ENCODE measurements at places on chromosomes 12 and 14. TPM values are rescaled to one million over a fixed set of nuclear protein-coding genes. Genes with fewer than 3 reads are reported as not detected.
A peak's percentile ranks its signal among the peaks of the same experiment; 100 is the strongest.

GRCh38 chr12:106301241-106301610, 1.3 kb upstream of the TCP11L2 start:
- DNase-seq = no peak

DNA sequence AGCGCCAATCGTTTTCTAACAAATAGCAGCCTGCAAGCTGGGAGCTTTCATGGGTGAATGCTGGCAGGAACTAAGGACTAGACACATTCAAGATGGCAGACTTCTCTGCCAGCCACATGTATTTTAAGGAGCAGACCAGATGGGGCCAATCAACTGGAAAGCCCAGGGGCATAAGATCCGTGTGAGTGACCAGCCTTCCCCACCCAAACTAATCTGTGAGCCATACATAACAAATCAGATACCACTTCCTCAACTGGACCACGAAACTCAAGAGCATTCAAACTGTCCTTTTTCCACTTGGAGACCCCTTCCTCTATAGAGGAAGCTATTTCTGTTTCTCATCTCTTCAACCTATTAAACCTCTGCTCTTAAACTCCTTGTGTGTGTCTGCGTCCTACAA, 9.7 kb downstream of the TCL1B start:
- no peak for DNase-seq

DNA sequence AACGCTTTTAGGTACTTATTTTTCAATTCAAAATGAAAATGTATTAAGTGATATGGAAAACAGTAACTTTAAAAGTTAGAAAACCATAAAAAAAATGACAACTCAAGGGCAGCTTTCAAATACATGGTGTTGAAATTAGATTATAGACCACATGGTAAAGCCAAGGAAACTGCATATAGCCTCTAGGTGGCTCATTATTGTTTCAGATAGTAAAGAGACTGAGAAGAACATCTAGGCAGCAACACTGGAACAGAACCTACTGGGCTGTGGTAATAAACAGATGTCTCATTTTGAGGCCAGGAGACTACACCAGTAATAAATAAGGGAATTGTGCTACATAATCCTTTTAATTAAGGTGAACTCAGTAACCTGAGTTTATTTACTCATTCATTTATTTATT, 13.0 kb downstream of the FBXO33 start:
- DNase-seq = no peak

GRCh38 chr12:90954921-90955320, at the start of gene CCER1:
TSS of gene CCER1 (minus strand) at chr12:90955176. CDS start at chr12:90954742, 434 bp downstream.
- DNase-seq = no peak

GRCh38 chr14:55702511-55702910, 122.5 kb downstream of the KTN1 start:
- DNase-seq = no peak

DNA sequence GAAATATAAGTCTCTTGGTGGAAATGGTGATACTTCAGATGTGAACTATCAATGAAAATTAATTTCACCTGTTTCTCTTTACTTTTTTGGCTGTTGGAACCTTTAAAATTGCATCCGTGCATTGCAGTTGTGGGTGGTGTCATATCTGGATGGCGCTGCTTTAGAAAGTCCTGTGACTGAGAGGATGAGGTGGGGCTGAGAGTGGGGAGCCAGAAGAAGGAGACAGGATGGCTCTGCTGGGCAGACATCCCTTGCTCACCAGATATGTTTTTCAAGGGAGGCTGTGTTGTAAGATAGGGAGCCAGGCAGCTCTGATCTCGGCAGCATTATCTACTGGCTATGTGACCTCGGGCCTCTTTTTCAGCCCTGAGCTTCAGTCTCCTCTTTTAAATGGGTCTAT, 12.7 kb downstream of the ASB2 start:
- no peak for DNase-seq

- no peak for DNase-seq
Observed at GRCh38 chr12:75184516-75184915, 25.1 kb downstream of the KCNC2 start.

- DNase-seq = no peak
Observed at GRCh38 chr14:51441001-51441400, 201.0 kb downstream of the TMX1 start.

DNA sequence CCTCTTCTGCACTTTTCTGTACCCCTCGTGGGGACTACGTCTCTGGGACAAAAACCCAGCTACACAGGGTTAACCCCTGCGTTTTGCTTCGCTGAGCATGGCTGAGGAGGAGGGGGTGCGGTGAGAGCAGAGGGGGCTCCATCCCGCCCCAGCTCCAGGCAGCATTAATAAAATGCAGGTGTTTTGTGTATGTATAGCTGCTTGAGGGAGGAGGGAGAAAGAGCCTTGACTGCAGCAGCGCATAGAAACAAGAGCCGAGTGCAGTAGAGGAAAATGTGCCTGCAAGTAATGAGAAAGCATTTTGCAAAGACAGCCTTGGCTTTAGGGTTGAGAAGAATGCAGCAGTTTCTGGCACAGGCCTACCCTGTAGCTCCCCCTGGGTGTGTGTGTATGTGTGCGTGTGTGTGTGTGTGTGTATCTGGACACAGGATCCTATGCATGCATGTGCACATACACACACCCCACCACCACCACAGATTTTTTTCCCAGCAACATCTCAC, 103.9 kb downstream of the ZFP36L1 start:
- peak; percentile 95 for DNase-seq

GRCh38 chr12:105348561-105348960, 18.1 kb downstream of the C12orf75 start:
- no peak for DNase-seq

DNA sequence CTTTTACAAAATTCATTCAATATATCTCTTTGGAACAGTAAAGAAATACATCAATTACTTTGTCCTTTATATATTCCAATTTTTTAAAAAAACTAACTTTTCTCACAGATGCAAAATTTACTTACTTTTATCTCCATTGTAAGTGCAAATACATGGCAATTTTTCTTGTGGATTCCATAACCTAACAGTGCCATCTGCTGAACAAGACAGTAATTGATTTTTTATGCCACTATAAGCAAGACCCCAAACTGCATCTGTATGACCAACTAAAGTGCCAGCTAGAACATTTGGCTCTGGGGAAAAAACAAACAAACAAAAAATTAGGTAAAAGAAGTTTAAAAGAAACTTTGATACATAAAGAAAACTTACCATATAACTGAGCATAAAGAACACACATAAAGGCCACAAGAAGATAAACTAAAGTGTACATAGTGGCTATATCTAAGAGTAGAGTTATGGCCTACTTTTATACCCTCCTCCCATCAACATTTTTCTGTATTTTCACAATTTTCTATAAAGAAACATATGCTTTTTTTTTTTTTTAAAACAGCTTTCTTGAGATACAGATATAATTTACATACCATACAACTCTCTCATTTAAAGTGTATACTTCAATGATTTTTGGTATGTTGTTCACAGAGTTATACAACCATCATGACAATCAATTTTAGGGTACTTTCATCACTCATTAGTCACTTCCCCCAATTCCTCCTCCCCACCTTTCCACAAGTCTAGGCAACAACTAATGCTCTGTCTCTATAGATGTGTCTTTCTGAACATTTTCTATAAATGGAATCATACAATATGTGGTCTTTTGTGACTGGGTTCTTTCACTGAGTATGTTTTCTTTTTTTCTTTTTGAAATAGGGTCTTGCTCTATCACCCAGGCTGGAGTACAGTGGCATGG, 32.6 kb downstream of the COCH start:
- DNase-seq = peak; percentile 33

DNA sequence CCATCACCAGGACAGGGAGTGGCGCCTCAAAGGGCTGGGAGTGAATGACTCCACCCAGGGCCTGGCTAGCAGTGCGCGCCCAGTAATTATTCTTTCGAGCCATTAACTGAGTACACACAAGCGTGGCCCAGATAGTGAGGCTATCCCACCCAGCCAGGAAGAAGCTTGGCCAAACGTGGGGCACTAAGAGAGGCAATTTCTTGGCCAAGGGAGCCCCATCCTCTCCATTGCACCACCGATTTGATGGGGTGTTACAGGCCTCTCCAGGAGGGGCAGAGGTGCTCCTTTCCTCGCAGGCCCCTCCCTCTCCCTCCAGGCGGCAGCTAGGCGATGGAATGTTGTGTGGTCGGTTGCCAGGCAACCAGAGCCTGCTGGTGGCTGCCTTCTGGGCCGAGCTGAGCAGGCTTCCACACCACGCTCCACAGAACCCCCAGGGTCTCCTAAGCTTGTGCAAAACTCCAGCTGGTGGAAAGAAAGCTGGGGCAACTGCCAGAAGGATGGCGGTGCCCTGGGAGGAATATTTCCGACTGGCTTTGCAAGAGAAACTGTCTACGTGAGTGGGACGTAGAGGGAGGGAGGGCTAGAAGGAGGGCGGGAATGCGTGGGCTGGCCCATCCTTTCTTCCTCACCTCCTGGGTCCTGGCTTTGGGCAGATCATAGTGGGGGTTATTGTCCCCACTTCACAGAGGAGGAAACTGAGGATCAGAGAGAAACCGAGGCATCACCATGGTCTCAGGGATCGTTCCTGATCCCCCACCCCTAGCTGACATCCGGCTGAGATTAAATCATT, at the start of gene CFAP73:
Gene CFAP73 (plus strand): TSS at position 364 of the 790 bp plus-strand sequence. CDS start 134 bp downstream, at position 498.
- peak; percentile 81 for DNase-seq

- DNase-seq = no peak
Observed at GRCh38 chr12:115364921-115365320, 680.9 kb upstream of the TBX3 start.

DNA sequence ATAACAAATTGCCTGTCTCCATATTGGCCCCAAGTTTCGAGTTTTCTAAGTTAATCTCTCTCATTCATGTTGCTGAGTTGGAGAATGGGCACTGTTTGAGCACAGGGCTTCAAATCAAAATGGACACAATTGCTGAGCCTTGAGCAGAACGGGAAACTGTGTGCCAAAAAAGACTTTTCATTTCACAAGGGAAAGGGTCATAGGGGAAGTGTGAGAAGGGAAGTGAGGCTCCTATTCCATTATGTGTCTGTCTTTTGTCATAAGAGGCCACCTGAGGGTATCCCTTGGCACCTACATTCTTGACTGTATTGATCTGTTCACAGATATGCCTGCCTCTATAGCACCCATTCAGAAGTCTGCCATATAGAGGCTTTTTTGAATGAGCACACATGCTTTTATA, 59.1 kb downstream of the TTLL5 start:
- no peak for DNase-seq

DNA sequence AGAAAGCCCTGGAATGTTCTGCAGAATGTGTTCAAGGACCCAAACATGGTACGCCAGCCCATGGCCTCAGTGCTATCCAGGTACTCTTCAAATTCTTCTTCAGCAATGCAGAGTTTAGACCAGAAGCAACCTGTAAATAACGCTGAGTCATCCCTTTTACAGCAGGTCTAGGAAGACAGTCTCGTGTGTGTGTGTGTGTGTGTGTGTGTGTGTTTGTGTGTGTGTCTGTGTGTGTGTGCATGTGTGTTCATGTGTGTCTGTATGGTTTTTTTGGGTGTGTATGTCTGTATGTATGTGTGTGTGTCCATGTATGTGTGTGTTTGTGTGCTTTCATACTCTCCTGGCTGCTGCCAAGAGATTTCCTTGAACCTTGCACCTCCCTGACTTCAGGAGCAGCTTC, 60.1 kb upstream of the RFX4 start:
- DNase-seq = no peak

GRCh38 chr14:40269436-40269835, 837.2 kb upstream of the FBXO33 start:
- DNase-seq = no peak

DNA sequence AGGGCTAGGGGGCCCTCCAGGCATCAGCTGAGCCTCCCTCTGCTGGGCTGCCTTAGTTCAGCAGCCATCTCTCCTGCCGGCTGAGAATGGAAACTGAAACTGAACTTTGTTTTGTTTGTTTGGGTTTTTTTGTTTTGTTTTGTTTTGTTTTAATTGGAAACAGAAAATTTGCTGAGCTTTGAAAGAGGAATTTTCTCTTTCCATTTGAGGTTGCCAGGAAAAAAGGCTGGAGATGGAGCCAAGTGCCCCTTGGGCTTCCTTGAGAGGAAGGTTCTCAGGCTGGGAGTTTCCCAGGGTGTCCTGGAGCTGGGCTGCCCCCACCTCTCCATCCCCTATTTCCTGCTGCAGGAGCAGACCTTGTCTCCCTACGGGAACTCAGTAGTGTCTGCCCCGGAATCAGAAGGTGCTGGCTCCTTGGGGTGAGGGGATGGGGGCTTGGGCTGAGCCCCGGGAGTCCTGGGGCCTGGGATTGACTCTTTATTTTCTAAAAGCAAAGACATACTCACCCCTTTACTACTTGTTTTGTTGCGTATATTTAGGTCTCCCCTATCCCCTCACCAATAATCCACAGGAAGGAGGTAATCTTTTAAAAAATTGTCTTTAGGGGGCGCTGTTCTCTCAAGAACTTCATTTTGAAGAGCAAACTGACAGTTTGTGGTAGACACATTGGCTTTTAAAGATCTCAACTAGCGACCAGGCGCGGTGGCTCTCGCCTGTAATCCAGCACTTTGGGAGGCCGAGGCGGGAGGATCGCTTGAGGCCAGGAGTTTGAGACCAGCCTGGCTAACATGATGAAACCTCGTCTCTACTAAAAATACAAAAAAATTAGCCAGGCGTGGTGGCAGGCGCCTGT, 21.3 kb upstream of the OASL start:
- DNase-seq = peak; percentile 67

- no peak for DNase-seq
Observed at GRCh38 chr12:56590237-56590830, 39.8 kb downstream of the BAZ2A start.

- no peak for DNase-seq
Observed at GRCh38 chr12:85996280-85996679, 122.2 kb downstream of the NTS start.

DNA sequence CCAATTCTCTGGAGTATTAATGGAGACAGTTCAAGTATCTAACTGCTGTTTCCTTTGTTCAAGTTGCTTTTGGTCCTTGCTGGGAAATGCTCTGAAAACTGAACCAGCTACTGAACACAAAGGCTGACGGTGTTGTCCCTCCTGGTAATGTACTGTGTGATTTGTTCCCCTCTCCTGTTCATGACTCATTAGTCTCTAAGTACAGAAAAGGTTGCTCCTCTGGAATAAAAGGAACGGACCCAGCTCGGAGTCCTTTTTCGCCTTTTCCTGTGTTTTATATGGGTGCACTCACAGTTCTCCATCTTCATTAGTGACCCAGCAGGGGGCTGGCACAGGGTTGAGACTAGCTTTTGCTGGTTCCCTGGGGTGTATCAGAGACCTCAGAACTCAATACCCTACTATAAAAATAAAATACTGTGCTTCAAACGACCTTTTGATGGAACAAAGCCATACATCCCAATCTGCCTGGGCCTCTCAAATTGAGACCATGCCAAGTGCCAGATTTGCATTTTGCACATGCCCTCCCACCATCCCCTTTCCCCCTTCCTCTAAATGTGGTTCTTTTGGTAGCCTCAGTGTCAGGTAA, 269.7 kb downstream of the RAD51B start:
- no peak for DNase-seq

The PYGL gene
- total RNA-seq = 61.2 TPM

The TAS2R30 gene
- 18.1 TPM for total RNA-seq

The SELPLG gene
- 4.2 TPM for total RNA-seq

The EIF2S3B gene
- total RNA-seq = 0.99 TPM

The KCNMB4 gene
- 4.1 TPM for total RNA-seq

The RASSF9 gene
- total RNA-seq = 4.9 TPM

The CD163L1 gene
- total RNA-seq = 12.7 TPM
